Caki2 (cell line): ENCODE measurements at places on chromosomes 2 and 18.
A peak's percentile ranks its signal among the peaks of the same experiment; 100 is the strongest.

GRCh38 chr18:40473221-40474029 lies 1481.6 kb upstream of the PIK3C3 start:
- no peak for DNase-seq

DNA sequence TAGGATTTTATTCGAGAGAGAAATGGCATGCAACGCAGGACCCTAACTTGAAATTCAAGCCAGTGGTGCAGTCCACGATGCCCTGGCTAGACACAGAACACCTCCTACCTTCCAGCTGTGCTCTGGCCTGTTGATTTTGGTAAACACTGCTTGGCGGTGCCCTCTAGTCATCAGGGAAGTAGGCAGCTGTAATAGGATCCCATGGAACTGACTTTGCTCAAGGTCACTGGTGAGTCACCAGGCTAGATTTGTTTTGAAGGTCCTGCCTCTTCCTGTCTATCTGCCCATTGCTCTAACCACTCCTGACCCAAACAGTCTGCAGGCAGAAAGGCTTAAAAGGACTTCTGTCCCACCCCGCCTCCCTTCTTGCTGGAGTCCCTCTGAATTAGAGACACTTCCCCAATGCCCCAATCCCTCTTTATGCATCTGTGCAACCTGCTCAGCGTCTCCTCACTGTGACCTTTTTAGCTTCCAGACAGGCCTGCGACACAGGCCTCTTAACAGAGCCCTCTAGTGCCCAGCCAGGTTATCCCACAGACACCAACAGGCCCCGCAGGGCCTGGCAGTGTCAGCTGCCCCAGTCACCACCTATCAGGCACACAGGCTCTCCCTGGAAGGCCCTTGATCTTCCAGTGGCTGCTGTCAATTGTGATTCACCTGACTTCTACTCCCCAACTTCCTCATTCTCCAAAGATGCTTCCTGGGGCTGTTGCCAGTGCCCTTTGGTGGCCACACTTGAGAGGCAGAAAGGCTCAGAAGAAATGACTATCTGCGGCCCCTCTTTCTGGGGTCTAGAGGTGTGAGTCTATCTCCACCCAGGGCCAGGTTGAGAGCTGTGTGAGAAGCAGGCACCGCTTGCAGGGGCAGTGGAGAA lies 5.2 kb downstream of the TMEM127 start:
- DNase-seq = peak; percentile 92

DNA sequence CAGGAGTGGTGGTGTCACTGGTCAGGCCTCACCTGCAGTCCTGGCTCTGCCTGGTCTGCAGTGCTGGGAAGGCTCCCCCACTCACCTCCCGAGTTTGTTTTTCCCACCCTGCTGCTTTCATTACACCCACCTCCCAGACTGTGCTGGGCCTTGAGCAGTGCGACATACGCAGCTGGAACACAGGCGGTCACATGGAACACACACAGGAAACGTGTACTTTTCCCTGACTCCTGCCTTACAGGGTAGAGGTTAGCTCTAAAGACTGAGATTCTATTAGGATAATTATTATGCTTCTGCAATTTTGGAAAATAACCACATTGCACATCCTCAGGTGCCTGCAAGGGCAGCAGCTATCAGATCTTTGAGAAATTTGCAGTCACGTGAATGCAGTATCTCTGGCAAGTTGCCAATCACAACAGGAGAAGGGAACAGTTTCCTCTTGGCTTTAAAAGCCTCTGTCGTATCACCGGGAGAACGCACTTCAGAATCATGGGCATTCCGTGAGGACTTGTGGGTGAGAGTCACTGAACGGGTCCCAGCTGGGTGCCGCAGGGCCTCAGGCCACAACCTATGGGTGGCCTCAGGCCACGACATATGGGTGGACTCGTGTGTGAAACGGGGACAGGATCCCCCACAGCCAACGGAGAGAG lies 136.5 kb downstream of the ZNF236 start:
- no peak for DNase-seq

DNA sequence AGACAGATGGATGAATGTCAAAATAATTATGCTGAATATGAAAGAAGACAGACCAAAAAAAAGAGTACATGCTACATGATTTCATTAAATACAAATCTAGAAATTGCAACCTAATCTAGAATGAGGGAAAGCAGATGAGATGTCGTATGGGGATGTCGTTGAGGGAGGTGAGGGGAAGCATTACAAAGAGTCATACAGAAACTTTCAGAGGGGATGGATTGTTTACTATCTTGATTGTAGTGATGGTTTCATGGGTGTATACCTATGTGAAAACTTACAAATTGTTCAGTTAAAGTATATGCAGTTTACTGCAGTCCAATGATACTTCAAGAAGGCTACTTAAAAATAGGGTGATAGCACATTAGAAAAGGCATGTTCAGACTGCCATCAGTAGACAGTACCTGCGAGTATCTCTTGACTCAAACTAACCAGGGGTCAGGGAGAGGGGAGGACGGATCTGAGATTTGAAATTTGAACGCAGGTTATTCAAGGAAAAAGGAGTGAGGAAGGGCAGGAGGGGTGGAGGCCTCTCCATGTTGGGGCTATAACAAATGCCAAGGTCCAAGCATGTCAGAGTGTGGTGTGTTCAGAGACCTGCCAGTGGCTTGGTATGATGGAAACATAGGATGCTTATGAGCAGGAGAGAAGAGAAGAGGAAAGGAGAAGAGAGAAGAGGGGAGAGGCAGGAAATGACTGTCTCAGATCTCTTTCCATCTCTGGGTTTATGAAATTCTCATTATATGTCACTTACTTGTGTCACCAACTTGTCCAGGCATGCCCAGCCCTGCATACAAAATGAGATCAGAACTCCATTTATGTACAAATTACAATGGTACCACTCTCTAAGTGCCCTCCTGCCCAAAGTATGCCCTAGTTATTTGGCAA lies 257.3 kb upstream of the CXCR4 start:
- DNase-seq = no peak

DNA sequence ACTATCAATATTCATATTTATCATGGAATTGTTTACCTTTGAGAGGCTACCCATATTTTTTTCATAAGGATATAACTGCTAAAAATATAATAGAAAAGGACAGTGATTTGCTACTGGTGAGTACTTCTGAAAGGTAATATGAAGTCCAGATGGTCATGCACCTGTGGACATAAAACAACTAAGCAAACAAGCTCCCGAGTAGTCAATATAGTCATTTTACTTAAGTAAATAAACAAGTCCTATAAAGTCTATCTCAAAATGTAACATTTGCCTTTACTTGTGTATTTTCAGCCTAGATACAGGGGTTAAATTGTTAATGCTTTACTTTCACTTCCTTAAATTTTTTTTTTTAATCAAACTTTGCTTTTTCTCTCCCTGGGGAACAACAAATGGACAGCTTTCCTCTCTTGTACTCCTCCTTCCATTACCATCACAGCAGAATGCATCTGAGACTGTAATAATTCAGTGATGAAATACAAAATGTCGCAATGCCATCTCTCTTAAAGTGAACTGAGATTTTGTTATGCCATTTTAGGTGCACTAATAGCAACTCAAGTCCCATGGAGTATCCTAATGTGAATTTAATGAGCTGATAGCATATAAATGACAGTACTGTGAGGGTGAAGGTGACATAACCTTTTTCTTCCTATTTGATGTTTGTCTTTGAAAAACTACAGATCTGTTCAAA lies 1325.4 kb upstream of the ZEB2 start:
- DNase-seq = no peak

GRCh38 chr18:9321736-9322135 lies 12.8 kb upstream of the TWSG1 start:
- DNase-seq = no peak

- no peak for DNase-seq
These were observed 722.5 kb downstream of the SOCS6 start for GRCh38 chr18:71011389-71011788.

DNA sequence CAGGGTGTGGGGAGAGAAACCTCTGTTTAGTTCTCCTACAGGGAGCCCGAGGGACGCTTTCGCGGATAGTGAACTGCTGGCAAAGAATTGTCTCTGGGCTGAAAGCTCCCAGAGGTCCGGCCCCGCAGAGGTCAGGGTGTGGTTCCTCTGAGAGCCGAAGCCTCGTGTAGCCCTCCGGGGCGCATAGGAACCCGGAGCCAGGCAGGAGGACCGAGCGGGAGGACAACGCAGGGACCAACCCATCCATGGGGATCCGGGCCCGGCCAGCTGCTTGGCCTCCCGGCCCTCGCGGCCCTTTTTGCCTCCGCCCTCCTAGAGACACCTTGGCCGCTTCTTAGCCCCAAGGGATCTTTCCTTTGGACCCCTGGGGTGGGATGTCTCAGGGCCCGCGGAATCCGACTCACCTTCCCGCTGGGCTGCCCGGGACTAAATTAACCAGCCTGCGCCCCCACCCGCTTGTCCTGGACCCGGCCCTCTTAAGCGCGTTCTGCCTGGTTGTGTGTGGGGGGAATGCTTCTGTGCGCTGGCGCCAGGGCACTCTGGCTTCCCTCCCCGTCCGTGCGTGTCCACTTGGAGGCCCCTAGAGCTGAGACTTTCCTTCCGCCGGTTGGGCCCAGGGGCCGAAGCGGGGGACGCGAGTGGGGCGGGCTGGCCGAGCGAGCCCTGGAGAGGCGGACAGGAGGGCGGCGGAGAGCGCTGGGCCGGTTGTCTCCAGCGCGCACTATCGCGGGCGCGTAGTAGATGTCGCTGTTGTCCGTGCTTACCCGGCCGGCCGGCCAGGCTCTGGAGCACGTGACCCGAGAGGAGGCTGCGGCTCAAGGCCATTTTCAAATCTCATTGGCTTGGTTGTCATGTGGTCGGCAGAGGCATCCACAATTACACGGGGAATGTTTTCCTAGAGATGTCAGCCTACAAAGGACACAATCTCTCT lies at the start of gene HOXD10:
HOXD10 (plus strand) TSS at position 896 of the 931 bp plus-strand sequence. CDS start 56 bp downstream, outside the sequence.
- DNase-seq = peak; percentile 91

- no peak for DNase-seq
These were observed 93.4 kb downstream of the DOCK10 start for GRCh38 chr2:224948859-224949258.

DNA sequence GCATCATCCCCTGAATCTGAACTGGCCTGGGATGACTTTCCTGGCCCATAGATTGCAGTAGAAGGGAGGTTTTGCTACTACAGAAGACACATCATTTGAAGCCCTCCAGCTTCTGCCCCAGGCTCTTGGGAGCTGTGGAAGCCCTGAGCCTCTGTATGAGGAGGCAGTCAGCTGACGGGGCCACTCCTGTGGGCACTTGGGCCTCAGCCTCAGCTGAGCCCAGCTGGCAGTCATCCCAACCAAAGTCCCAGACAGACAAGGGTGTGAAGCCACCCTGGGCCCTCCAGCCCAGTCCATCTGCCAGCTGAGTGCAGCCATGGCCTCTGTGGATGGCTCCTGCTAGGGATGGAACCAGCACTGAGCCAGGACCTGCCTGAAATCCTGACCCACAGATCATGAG lies 502.3 kb upstream of the HS6ST1 start:
- DNase-seq = no peak

DNA sequence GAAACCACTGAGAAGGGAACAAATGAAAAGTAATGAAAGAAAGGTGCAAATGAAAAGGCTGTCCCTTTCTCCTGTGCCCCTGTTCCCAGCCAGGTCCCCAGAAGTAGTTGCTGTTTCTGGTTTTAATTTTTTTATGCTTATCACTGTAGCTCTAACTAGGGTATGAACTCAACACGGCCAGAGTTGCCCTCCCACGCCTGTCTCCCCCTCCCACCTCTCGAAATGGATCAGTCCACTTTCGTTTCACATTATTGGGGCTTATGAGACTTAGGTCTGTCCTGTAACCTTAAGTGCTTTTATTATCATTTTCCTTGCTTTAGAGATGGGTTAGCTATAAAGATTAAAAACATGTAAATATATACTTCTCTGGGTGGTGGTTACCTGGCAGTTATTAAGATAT lies 8.6 kb downstream of the RBFA start:
- no peak for DNase-seq

DNA sequence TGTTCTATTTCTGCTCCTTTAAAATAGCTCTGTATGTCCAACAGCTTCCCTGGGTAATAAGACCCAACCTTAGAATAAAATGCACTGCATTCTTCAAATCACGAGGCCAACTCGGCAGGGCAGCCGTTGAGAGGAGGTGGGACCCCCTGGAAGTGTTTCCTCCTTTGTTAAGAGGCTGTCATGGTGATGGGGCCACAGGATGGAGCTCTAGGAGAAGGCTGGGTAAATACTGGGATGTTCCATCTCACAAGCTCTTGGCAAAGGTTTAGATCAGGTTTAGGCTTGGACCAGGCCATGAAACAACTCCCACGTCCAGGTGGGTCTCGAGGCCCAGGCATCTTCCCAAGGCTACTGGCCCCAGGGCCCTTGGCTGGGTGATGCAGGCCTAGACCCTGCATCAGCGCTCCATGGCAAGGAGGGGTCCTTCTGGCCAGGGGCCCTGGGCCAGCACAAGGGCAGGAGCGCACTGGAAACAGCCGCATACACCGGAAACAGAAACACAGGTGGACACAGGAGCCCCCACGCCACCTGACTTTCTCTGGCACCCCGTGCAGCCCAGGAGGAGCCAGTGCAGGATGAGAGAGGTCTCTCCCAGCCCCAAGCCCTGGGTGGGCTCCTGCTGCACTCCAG lies 38.8 kb upstream of the OTOS start:
- no peak for DNase-seq

GRCh38 chr2:218257390-218257981 lies 3.3 kb upstream of the GPBAR1 start:
- no peak for DNase-seq
